Activated T-cell treated with anti-CD3 and anti-CD28 coated beads, Interleukin-2, amount 50 U/mL, for 24 hours (primary cell): ENCODE measurements at places on chromosomes 3 and 15.
A peak's percentile ranks its signal among the peaks of the same experiment; 100 is the strongest.

DNA sequence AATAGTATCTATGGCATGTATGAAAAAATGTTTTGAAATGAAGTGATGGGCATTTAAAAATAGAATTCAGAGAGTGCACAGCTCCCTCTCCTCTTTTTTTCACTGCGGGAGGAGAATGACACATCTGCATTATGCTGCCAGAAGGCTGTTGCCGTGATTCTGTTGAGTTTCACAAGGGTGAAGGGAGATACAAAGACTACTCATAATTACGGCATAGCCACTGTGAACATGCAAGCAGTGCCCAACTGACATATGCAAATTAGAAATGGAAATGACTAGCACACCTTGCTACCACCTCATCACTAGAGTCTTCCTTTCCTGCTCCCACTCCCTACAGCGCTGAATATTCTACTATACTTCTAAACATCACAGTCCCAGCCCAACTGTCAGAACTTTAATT is 20.1 kb downstream of the IFT57 start:
- no peak for DNase-seq

- no peak for DNase-seq
These were observed 94.4 kb downstream of the DNAJB8 start for GRCh38 chr3:128372281-128372680.

DNA sequence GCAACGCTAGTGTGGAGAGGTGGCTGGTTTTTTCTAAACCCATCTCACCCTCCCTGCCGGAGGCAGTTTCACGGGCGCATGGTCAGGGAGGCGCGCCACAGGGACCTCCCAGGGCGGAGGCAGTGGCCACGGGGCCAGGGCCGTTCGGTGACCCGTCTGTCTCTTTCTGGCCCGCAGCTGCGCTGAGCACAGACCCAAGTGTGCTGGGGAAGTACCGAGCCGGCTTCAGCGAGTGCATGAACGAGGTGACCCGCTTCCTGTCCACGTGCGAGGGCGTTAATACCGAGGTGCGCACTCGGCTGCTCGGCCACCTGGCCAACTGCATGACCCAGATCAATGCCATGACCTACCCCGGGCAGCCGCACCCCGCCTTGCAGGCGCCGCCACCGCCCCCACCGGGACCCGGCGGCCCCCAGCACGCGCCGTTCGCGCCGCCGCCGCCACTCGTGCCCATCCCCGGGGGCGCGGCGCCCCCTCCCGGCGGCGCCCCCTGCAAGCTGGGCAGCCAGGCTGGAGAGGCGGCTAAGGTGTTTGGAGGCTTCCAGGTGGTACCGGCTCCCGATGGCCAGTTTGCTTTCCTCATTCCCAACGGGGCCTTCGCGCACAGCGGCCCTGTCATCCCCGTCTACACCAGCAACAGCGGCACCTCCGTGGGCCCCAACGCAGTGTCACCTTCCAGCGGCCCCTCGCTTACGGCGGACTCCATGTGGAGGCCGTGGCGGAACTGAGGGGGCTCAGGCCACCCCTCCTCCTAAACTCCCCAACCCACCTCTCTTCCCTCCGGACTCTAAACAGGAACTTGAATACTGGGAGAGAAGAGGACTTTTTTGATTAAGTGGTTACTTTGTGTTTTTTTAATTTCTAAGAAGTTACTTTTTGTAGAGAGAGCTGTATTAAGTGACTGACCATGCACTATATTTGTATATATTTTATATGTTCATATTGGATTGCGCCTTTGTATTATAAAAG is 1.8 kb downstream of the HES1 start:
- DNase-seq = peak; percentile 66

DNA sequence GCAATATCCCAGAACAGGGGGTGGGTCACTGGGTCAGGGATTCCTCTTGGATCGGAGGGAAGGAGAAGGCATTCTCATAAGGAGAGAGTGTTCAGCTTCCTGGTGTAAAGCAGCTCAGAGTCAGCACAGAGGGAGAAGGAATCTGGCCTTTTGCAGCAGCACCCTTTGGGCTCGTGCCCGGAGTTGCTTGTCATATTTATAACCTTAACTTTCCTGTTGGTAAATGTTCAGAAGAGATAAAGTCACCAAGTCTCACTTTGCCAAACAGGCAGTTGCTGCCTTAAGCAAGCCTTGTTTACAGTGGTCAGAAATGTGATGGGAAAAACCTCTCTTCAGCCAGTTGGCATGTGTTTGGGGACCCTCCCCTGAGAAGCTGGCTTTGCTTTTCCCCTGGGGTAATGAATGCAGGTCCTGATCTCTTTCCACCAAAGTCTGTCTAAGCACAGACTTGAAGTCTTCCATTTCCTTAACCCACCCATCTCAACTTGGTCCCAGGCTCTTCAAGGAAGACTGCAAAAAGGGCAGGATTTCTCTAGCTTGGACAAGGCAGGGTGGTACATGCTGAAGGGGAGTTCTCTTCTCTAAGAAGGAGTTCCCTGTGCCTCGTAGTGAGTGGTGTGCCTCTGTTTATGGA is 206.9 kb upstream of the BHLHE40 start:
- DNase-seq = no peak

DNA sequence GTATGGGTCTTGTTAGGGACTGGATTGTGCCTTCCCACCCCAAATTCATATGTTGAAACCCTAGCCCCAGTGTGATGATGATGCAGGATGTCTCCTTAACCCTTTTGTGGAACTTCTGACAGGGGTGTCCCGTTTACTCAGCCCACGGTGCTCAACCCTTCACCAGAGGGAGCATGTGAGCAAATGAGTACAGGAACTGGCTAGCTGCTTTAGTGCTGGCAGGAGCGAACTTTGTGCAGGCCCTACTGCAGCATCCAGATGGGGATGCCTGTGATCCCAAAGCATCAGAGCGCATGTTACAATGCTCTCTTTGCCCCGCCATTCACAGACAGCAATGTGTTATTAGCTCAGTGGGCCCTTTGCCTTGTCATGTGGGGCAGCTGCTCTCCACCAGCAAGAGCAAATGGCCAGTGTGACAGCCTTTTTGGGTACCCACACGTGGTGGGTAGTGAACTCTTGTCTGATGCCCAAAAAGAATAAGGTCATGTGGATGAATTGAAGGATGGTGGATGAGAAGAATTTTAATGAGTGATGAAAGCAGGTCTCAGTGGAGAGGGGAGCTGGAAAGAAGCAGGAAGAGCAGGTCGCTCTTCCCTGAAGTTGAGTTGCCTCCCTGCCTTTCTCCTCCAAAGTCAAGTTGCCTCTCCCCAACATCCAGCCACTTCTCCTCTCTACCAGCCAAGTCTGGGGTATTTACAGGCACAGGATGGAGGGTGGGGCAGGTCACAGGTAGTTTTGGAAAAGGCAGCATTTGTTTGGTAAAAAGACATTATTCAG is 63.3 kb upstream of the STRIT1 start:
- no peak for DNase-seq

DNA sequence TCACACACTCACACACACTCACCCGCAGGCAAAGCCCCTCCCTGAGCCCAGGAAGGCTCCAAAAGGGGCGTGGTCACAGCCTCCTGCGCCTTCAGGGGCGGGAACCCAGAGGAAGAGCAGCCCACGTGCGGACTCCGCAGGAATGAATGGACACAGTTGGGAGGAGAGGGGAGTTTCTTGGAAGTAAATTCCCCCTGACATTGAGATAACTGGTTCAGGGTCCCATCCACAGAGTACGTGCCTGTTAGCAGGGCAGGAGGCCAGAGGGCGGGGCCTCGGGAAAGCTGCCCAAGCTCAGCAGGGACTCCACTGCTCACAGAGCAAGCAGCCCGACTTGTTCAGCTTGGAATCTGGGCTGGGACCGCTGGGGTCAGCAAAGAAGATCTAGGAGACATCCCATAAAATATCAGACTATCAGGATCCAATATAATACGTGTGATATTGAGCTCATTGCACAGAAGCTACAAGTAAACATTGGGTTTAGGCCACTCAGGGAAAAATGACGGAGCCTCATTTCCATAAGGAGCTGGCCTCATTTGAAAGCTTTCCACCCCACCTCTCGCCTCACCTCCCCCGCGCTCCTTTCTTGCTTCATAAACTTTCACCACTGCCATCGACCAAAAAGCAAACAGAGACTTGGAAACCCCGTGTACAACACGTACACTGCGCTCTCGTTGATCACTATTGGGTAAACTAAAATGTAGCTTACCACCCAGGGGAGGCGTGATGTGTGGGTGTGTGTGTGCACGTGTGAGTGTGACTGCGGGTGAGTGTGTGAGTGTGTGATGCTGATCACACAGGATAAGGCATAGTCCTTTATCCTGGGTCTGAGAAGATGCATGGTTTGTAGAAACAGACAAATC is 36.0 kb downstream of the TM2D3 start:
- no peak for DNase-seq

DNA sequence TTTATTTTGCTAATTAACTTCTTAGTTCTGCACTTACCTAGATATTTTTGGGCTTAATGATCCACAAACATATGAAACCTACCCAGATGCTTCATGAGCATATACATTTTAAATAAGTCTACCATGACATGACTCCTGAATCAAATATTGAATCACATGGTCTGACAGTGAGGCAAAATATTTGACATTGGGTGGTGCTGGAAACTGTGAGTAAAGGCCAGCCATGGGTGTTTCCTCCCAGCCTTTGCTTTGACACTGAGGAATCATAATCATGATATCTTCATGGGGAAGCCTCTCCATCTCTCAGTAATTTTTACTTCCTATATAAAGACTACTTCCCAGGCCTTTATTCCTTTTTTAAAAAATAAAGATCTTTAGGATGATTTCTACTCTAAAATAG is 22.8 kb upstream of the SSR3 start:
- DNase-seq = no peak

DNA sequence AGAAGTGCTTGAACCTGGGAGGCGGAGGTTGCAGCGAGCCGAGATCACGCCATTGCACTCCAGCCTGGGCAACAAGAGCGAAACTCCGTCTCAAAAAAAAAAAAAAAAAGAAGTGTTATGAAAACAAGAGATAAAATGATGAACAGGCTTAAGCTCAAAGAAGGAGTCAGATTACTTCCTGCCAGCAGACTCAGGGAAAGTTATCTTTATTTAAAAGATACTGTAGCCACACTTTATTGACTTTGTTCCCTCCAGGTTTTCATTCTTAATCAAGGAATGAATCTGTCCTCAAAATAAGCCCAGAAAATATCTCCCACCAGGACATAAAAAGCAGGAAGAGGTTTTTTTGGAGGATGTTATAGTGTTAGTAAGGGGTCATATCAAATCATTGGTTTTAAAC is 176.5 kb upstream of the KCNMB2 start:
- DNase-seq = no peak

- peak; percentile 31 for DNase-seq
These were observed 82.8 kb downstream of the SMAD3 start for GRCh38 chr15:67148196-67148701.

- no peak for DNase-seq
These were observed 98.8 kb downstream of the AKAP13 start for GRCh38 chr15:85479071-85479647.

DNA sequence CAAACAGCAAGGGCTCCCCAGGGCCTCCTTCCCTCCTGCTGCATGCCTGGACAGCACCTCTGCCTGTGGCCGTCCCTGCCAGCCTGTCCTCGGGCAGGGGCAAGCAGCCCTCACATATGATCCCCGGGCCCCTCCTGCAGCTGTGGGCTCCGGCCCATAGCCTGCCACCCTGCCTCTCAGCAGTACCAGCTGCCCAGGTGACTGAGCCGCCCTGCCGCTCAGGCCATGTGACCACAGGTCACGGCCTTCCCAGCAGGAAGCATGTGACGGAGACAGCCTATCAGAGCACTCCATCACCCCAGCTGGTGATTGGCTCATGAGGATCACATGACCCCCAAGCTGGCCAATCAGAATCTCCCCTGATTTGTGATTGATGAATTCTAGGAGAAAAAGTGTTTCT is 23.9 kb downstream of the ALDH1L1 start:
- DNase-seq = no peak

DNA sequence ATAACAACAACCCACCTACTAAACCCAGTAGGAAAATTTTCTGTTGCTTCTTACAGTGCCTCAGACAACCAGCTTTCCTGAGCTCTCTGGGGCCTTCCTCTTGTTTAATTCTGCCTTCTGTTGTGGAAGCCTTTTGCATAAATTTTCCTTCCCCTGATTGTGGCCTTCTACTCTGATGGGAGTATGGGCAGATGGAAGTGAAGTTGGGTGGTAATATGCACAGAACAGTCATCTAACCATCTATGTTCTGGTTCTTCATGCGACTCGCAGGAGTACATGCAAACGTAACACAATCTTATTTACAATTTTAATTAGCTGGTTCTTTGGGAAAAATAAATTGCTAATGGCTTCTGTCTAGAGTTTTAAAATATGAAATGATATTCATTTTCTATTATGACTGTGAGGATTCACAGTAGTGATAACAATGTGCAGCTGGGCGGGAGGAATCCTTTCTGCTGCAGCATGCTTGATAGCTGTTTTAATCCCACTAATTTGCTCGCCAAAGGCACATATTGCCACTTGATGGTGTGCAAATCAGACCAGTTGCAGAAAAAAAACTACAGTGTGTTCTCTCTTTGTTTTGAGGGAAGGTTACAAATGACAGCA is 311.5 kb upstream of the ROPN1 start:
- DNase-seq = no peak

DNA sequence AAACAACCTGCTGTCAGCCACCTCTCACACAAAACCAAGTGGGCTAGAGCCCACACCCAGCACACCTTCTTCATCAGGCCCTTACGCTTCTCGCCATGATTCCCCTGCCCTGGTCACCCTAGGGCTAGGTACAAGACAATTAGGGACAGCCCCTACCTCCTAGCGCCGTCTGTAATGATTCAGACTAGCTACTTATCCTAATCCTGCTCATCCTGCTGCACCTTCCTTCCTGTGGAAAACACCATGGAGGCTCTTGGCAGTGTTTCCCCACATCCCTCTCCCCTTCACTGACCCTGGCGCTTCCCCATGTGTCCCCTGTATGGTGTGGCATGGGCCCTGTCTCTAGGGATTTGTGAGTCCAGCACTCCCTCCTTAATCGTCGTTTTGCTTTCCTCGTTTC is 39.6 kb upstream of the ICE2 start:
- DNase-seq = no peak

- DNase-seq = no peak
These were observed 1.1 kb downstream of the CHD2 start for GRCh38 chr15:92901072-92901761.

DNA sequence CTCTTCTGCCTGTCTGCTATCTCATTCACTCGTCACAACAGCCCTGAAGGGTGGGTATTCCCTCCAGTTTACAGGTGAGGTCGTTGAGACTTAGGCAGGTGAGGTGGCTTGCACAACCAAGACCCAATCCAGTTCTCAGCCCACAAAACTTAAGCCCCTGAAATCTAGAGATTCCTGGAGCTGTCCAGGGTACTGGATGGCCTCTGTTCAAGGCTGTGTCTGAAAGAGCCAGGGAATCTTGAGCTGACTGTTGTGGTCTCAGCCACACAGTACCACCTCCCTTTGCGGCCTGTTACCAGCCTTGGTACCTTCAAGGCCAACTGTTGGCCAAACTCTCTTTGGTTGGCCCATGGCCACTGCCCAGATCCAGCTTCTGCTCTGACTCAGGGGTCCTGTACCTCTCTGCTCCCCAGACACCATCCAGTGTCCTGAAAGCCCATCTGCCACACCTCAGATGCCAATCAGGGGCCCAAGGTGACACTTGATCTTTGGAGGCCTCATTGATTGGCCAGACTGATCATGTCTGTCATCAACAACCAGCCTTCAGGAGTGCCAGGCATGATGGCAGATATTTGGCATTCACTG is 10.9 kb upstream of the FAM107A start:
- no peak for DNase-seq
